ENCODE measurements at places on chromosomes 5 and 9. TPM values are rescaled to one million over a fixed set of nuclear protein-coding genes. Genes with fewer than 3 reads are reported as not detected.

ANKRD18A gene
- total RNA-seq = 5.0 TPM

GCNT4 gene
- total RNA-seq = 1.3 TPM

SPINK6 gene
- not detected for total RNA-seq

- no peak overlapping the region for H3K27ac ChIP-seq
- H3K27me3 ChIP-seq = no peaks in the 10 kb centered on the region
- no peak overlapping the region for H3K4me3 ChIP-seq
- H3K36me3 ChIP-seq = no peaks in the 10 kb centered on the region
- no peaks in the 10 kb centered on the region for H3K4me1 ChIP-seq
Measured at GRCh38 chr5:91027405-91028139, 355.5 kb downstream of the ARRDC3 start.

- H3K4me1 ChIP-seq = peaks cover 10% of the 10 kb centered on the region
- H3K27me3 ChIP-seq = no peaks in the 10 kb centered on the region
- no peak for DNase-seq
- no peak overlapping the region for H3K27ac ChIP-seq
- H3K4me3 ChIP-seq = no peak overlapping the region
- H3K36me3 ChIP-seq = no peaks in the 10 kb centered on the region
Measured at GRCh38 chr9:33436445-33436844, 10.9 kb downstream of the AQP3 start.

DNA sequence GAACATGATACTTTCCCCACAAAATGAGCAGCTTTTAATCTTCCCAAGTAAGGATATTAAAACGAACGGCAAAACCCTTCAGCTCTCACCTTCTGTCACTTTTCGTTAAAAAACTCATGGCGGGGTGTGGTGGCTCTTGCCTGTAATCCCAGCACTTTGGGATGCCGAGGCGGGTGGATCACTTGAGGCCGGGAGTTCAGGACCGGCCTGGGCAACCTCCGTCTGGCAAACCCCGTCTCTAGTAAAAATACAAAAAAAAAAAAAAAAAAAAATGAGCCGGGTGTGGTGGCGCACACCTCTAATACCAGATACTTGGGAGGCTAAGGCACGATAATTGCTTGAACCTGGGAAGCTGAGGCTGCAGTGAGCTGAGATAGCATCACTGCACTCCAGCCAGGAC lies 902 bp downstream of the TMED9 start:
- H3K36me3 ChIP-seq = no peaks in the 10 kb centered on the region
- peaks cover 10% of the 10 kb centered on the region for H3K4me1 ChIP-seq

All from breast epithelium (tissue), 4 donors.